ENCODE measurements at places on chromosomes 6 and 20.

GRCh38 chr6:128990915-128991314 is 108.0 kb downstream of the LAMA2 start:
- DNase-seq, result no peak

GRCh38 chr6:47044397-47044796 is 2.3 kb upstream of the ADGRF1 start:
- DNase-seq, result no peak

- no peak for DNase-seq
Measured at GRCh38 chr6:169225131-169225576, 28.5 kb downstream of the THBS2 start.

DNA sequence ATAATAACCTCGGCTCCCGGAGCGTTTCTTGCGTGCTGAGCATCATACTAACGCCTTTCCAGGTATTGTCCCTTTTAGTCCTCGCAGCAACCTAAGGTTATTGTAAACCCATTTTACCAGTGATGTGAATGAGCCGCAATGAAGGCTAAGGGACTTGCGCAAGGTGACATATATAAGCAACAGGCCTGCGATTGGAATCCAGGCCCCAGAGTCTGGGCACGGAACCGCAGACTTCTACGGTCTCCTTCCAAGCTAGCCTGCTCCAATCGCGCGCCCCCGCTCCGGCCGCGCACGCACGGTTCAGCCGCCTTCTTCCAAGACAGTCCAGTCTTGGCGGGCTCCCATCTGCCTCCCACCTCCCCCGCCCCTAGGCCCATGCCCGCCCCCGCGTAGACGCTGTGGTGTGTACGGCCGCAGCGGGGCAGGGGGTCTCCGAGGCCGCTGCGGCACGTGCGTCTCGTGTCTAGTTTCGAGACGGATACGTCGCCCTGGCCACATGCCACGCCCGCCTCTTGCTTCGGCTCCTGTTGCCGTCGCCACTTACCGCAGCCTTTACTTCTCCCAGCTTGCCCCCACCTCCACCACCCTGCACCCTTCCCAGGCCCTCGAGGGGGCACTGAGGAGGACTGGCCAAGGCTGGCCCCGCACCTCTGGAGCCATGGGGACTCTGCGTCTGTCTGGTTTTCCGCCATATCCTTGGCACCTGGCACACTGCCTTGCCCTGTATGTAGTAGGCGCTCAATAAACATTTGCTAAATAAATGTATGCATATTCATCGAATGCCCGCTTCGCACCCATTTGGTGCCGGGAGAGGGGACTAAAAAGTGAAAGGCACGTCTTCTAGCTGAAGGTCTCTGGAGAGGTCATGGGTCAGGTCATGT is 855 bp upstream of the GFOD1 start:
- peak; percentile 24 for DNase-seq

GRCh38 chr20:40938020-40938419 is 90.6 kb upstream of the TOP1 start:
- DNase-seq, result no peak

DNA sequence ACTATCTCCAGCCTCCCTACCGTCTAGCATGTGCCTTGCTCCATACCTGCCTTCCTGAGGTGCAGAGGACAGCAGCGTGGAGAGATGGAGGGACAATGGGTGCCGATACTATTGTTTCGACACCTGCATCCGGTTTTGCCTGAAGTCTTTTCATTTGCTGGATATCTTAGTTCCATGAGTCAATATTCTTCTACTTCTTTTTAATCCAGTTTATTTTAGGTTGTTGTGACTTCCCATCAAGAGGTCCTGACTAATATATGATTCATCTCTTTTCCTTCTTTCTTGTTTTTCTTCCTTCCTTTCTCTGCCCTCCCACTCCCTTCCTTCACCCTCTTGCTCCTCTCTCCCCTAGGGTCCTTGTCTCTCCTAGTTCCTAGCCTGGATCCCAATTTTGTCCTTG is 91.4 kb downstream of the CDH26 start:
- no peak for DNase-seq
